ENCODE measurements at places on chromosomes 12 and 14.

- peak; percentile 20 for DNase-seq
Observed at GRCh38 chr14:88554457-88555286, at the start of gene PTPN21. PTPN21 (minus strand) TSS chr14:88555007; CDS start chr14:88550417, 4,590 bp downstream.

- DNase-seq: no peak
Observed at GRCh38 chr12:24425601-24425970, 476.1 kb upstream of the SOX5 start.

GRCh38 chr12:52650520-52651081 lies 1.4 kb downstream of the KRT2 start:
- no peak for DNase-seq

DNA sequence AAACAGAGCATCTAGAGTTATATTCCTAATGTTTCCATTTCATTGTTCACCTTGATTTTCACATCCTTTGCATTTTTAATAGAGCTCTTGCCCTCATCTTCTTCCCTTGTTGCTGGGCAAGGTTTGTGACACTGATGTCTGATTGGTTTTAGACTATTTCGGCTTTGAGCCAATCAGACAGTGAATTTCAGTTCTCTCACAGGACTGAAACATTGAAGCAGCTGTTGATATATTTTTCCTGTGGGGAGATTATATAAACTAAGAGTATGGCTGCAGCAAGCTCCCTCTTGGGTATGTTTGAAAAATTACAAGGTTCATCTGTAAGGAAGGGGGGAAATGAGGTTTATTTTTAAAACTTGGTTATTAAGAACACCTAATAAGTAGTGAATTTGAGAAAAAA lies 51.2 kb downstream of the ATF7IP start:
- DNase-seq: no peak

GRCh38 chr12:120473807-120474615 lies 4.5 kb upstream of the SRSF9 start:
- DNase-seq: no peak
